ENCODE measurements at places on chromosomes 4 and X.

- peak; percentile 5 for DNase-seq
These were observed 96.5 kb upstream of the MAOA start for GRCh38 chrX:43559644-43560043.

DNA sequence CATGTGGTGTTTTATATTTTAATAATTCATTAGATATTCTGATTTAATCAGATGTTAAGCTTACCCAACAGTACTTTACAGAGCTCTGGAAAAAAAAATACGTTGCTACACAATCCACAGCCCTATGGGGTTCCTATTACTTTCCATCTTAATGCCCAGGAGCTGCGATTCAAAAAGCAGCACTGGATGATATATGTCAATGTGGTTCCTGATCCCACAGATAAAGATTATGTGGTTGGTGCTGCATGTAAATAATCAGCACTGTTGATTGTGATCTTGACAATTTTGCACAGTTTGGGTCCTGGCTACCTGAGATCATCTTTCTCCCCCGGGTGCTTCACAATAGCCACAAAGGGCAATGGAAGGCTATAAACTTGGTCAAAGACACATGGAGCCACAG, 72.7 kb upstream of the DCLK2 start:
- DNase-seq: no peak

- DNase-seq: no peak
These were observed 159.1 kb upstream of the KIT start for GRCh38 chr4:54498661-54499111.

DNA sequence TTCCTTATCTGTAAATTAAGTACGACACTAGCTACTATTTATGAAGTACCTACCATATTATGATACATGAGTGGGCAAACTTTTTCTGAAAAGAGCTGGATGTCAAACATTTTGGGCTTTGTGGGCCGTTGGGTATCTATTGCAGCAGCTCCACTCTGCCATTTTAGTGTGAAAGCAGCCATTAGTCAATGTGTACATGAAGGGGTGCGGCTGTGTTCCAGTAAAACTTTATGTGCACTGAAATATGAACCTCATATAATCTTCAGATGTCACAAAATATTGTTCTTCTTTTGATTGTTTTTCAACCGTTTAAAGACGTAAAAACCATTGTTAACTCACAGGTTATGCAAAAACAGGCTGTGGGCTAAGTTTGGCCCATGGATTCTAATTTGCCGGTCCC, 14.1 kb downstream of the PRPS2 start:
- DNase-seq: no peak

- DNase-seq: no peak
These were observed 33.5 kb upstream of the CHRNA9 start for GRCh38 chr4:40301603-40302002.

All from activated CD4-positive, CD25-positive, alpha-beta regulatory T cell (primary cell).